Stimulated activated CD8-positive, alpha-beta memory T cell treated with anti-CD3 and anti-CD28 coated beads, Interleukin-7, amount 100 ng/mL, for 24 hours (primary cell): ENCODE measurements at places on chromosomes 6 and 20.

GRCh38 chr6:148064406-148065134 lies 278.1 kb upstream of the SASH1 start:
- DNase-seq, result no peak

GRCh38 chr6:2942914-2943563 lies 28.3 kb downstream of the SERPINB6 start:
- no peak for DNase-seq

DNA sequence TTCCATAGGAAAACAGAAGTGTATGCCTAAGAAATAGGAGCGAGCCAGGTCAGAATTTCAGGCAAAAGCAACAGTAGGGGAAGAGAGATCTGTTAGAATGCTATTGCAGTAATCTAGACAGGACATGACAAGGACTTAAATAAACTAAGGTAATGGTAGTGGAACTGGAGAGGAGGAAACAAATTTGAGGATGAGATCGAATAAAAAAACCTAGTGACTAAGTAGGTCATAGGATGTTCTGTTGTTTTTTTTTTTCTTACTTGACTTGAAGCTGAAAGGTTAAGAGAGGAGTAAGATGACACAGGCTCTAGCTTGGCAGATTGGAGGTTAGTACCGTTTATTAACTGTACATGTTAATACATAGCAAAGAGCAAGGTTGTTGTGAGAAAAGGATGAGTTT lies 28.6 kb downstream of the ORC3 start:
- DNase-seq, result no peak

DNA sequence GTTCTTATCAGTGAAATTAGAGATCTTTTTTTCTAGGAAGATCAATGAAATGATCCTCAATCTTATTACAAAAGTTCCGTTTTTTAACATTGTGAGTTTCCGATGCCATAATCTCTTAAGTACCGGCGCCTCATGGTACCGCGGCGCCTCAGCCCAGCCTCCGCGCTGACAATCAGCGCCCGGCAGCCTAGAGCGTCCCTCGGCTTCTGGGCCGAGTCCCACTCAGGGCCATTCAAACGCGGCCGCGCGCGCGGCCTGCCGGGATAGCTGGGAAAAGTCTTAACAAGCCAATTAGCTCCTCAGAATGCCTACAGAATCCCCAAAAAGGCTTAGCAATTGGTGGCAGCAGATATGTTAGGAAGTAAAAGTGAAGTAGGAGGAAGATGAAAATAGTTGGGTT lies 204.8 kb downstream of the ADGB start:
- DNase-seq, result no peak

DNA sequence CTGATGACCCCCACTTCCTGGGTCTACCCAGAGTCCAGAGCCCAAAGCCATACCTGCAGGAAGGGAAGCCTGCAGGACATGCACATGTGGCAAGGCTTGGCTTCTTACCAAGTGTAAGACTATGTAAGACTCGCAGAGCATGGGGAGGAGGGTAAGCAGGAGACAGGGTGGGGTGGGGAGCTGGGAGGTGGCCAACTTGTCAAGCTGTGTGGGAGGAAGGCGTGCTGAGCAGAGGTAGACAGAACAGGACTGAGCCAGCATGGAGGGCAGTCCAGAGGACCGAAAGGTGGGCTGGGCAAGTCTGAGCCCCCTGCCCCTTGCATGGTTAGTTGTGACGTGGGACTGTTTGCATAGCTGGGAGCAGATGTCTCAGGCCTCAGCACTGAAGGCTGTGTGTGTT lies 53.4 kb upstream of the RNF24 start:
- DNase-seq, result no peak

- no peak for DNase-seq
These were observed 24.9 kb upstream of the PHACTR2 start for GRCh38 chr6:143652841-143653331.

DNA sequence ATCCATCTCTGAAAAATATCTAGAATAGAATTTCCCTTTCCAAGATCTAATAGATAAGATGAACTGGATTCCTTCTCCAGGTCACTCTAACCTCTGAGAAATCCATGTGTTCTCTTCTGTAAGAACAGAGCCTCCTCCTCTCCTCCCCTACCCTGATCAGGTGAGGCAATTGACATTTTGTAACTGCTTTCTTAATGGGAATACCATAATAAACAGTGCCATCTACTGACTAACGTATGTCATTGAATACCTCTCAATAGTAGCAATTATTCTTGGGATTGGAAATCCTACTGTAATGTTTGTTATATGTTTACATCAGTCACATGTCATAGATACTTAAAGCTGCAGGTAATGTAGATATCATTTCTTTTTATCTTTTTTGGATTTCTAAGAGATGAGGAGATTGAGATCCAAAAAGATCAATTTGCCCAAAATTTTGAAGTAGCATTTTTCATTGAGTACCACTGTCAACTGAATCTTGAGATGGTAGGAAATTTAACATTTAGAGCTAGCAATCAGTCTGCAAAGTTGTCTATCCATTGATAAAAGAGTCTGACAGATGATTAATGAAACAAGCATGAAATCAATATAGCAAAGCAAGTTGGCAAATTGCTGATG lies 365.8 kb upstream of the HSF2 start:
- DNase-seq, result no peak

DNA sequence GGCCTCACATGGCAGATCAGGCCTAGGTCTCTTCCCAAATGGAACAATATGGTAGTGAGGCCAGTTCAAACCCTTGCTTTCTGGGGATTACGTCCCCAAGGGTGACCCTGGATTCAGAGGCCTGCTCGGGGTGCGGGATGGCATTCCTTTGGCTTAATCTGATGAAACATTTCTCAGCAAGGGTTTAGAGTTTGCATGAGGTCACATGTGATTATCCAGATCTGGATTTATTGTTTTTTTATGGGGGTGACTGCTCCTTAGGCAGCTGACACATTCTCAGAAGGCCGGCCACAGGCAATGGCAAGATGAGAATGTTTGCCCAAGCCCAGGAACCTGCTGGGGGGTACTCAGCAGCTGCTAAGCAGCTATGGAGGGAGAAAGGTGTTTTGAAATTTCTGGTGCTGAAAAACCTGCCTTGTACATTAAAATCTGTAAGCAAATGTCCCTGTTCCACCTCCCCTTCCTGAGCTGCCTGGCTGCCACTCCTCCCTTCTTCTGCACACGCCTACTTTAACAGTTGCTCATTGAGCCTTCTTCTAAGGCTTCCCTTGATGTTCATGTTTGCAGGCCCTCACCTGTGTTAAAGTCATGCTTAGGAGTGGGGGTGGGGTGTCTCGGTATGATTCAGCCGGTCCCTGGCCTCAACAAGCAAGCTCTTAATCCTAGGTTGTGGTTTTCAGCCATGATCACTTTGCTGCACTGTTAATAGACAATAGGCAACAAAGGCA lies 37.9 kb upstream of the FUCA2 start:
- no peak for DNase-seq

DNA sequence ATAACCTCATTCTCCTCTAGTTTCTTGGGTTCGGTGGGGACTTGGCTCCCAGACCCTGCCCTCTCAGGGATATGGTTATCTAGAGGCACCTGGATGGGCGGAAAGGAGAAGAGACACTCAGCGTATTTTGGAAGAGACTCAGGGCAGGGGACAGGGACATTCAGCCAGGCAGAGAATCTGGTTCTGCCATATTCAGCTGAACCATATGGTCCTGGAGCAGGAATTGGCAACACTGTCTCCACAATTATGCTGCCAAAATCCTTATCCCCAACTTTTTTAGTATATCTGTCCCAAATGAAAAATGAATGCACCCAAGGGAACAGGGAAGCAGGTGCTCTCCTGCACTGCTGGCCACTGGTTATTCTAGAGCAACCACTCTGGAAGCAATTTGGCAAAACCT lies 17.7 kb downstream of the SDC4 start:
- DNase-seq, result no peak

DNA sequence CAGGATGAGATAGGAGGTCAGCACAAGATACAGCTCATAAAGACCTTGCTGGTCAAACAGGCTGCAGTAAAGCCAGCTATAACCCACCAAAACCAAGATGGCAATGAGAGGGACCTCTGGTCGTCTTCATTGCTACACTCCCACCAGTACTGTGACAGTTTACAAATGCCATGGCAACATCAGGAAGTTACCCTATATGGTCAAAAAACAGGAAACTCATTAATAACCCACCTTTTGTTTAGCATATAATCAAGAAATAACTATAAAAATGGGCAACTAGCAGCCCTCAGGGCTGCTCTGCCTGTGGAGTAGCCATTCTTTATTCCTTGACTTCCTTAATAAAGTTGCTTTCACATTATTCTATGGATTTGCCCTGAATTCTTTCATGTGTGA lies 30.9 kb downstream of the SLC22A2 start:
- no peak for DNase-seq
